ENCODE measurements at places on chromosomes 7 and 10. TPM values are rescaled to one million over a fixed set of nuclear protein-coding genes. Genes with fewer than 3 reads are reported as not detected.
A peak's percentile ranks its signal among the peaks of the same experiment; 100 is the strongest.

DNA sequence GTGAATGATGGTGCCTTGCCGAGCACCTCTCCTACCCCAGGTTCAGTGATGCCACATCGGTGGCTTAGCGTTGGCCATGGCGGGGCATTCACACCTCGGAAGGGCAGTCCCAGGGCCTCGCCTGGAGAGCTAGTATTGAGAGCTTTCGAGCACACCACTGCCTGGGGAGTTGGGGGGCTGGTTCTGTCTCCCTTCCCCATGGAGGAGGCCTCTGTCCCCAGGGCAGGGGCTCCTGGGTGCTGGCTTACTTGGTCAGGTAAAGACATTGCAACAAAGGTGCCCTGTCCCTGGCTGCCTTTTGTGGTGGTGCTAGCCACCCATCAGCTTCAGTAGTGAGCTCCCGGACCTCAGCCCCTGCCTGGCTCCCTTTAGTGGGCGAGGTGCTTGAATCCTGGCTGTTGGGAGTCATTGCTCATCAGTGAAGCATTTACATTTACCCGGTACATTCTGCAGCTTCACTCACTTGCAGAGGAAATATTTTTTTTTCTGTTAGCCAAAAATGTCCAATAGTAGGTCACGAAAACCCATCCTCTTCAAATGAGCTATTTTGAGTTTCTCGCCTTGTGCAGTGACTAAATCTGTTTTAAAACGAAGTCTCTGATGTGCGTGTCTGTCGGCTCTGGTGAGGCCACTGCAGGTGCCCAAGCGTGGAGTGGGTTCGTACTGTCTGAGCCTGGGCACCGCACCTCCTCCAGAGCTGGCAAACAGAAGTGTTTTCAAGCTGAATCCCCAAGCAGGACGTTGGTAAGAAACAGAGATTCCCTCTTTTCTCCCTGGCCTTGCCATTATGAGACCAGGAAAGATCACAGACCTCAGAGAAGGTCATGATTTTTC, 95.5 kb downstream of the INPP5A start:
- no peak for DNase-seq

DNA sequence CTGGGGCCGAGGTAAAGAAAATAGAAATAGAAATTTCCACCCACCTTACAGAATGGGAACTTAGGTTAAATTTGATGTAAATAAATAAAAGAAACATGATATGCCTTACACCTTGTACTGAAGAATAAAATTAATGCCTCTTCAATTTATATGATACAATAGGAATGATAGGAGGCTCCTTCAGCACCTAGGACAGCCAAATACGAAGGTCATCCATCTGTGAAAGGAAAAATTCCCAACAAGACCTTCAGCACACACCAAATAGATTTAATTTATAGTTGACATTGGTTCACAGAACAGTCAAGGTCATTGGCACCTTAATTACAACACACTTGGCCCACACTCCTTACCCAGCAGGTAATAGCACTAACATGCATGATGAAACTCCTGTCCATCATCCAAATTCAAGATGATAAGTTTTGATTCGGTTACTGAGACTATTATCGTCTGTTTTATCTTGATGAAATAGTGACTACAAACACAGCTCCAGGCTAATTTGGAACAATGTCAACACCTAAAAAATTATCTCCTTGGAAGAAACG, 250.9 kb downstream of the SNX13 start:
- DNase-seq: no peak

GRCh38 chr7:70660819-70661191, 471.1 kb upstream of the GALNT17 start:
- DNase-seq: no peak

DNA sequence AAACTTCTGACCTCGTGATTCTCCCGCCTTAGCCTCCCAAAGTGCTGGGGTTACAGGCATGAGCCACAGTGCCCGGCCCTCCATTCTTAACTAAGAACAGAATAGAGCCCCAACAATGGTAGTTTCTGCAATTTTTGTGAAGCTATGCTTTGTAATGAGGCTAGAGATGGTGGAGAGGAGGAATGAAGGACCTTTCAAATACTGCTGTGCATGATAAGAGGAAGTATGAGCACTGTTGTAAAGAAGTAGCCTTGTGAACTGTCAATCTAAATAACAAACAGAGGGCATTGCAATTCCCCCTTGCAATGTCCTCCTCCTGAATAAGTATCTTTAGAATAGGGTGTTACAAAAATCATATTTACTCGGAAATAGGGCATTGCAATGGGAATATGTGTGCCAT, 70.2 kb downstream of the EVX1 start:
- no peak for DNase-seq

GRCh38 chr10:73218431-73219191, 28.4 kb downstream of the DNAJC9 start:
- DNase-seq: no peak

GRCh38 chr7:128453836-128454804, 1.6 kb upstream of the HILPDA start:
- peak; percentile 94 for DNase-seq

The STOX1 gene
- 5.4 TPM for total RNA-seq

The PPP1R17 gene
- total RNA-seq: not detected

GRCh38 chr7:26526265-26526587, 234.6 kb downstream of the SNX10 start:
- no peak for DNase-seq

- no peak for DNase-seq
These were observed 6.6 kb downstream of the SFRP5 start for GRCh38 chr10:97765201-97765600.

Data from endodermal cell (in vitro differentiated cells).